Stimulated activated CD8-positive, alpha-beta memory T cell treated with anti-CD3 and anti-CD28 coated beads, Interleukin-7, amount 100 ng/mL, for 1 hour (primary cell): ENCODE measurements at places on chromosomes 12 and 14.

DNA sequence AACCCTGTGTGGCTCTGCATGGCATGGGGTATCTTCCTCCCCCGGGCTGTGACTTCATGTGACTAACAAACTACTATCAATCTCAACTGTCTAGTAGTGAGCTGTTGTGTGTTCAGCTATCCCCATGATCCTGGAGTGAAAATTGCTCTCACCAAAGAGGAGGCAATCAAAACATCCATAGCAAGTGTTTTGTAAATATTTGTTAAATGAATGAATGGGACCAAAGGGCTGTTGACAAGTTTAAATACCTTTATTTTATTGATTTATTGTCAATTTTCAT lies 138.1 kb upstream of the CPM start:
- DNase-seq = no peak

DNA sequence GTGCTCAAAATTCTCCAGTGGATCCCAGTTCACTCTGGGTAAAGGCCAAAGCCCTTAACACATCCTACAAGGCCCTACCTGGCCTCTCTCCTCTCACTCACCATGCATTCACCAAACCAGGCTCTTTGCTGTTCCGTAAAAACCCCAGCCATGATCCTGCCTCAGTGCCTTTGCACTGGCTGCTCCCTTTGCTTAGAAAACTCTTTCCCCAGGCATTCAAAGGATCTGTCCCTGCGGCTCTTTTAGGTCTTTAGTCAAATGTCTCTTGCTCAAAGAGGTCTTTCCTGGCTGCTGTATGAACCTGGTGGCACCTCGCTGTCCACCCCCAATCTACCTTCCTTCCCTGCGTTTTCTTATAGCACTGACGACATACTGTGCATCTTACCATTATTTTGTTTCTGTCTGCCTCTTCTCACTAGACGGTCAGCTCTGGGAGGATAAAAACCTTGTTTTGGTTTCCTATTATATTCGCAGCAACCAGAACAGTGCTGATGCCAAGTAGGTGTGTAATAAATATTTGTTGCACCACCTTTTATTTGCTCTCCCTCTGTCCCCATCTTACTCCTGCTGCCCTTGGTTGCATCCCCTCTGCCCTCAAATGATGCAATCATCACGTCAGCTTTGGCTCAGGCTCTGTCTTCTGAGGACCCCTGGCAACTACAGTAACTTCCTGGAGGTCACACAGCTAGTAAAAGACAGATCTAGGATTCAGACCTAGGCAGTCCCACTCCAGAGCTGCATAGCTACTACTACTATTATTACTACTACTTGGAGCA lies 23.8 kb upstream of the DICER1 start:
- no peak for DNase-seq

- no peak for DNase-seq
These were observed 24.3 kb upstream of the SLC38A2 start for GRCh38 chr12:46396826-46397225.

DNA sequence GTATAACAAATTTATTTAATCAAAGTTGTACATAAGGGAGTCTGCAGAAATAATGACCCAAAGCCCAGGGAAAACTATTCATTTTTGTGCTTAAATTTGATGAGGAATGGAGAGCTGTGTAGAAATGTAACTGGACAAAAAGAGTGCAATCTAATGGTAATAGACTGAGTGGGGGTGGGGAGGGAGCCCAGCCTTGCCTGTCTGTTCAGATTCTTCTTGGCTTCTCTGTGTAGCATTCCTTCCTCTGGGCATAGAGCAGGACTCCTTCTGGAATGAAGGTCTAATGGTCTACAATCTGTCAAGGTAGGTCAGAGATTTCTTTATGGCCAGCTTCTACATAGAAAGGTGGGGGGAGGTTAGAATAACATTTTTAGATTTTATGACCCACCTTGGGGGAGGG lies 126.1 kb downstream of the SYT10 start:
- DNase-seq = no peak

DNA sequence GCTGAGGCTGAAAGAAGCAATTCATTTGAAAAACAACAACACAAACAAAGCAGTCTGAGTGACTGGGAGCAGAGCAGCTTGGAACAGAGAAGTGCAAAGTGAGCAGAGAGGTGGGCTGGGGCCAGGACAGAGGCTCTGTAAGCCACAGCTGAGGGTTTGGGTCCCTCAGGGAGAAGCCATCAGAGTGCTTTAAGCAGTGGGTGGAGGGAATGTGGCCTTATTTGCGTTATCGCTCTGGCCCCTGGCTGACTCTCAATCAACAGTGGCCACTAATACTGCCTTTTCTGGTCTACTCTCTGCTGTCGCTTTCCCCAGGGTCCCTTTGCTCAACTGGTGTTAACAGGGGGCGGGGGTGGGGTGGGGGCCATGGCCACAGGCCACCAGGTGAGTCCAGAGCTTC lies 44.2 kb downstream of the IRF2BPL start:
- no peak for DNase-seq

DNA sequence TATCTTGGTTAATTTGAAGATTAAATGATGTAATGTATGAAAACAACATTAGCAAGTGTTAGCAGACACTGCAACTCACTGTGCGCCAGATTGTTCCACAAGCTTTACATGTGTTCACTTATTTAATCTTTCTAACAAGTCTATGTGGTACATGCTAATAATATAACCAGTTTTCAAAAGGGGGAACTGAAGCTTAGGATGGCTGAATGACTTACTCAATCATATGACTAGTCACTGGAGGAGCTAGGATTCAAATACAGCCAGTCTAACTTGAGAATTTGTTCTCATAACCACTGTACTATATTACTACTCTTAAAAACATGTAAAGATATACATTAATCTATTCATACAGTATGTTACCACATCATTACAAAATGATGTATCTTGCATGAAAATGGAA lies 60.5 kb upstream of the LRIG3 start:
- DNase-seq = no peak

GRCh38 chr12:12527820-12528296 lies 34.8 kb downstream of the DUSP16 start:
- DNase-seq = no peak

DNA sequence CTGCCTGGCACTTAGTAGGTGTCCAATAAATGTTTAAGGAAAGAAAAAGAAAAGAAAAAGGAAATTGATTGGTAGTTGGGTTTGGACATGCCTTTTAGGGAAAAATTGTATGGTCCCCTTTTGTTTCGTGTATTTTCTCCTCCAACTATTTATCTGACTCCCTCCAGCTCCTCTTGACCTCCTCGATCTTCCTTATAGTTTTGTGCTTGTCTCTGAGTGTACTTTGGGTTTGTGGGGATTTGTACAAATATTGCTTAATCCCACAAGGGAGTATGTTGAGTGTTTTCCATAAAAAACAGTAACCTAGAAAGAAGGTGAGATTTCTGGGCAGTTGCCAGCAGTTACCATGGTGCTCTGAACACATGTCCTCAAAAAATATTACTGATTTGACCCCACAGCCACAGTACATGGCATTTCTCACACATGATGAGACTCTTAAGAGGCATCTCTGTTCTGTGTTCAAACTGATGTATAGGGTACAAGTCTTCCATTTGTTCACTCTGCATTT lies 15.7 kb downstream of the PLEKHG7 start:
- DNase-seq = no peak

DNA sequence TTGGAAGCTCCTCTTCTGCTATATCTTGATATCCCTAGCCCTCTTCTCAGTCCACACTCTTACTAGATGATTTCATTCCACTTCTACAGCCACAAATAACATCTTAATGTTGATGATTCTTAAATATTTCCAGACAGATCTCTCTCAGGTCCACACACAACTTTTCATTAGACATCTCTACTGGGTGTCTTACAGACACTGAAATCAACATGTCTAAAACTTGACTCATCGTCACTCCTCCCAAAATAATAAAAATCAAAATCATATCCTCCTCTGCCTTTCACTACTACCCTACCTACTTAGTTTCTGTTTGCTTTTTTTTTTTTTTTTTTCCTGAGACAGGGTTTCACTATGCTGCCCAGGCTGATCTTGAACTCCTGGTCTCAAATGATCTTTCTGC lies 11.9 kb downstream of the PRDM4 start:
- DNase-seq = no peak

DNA sequence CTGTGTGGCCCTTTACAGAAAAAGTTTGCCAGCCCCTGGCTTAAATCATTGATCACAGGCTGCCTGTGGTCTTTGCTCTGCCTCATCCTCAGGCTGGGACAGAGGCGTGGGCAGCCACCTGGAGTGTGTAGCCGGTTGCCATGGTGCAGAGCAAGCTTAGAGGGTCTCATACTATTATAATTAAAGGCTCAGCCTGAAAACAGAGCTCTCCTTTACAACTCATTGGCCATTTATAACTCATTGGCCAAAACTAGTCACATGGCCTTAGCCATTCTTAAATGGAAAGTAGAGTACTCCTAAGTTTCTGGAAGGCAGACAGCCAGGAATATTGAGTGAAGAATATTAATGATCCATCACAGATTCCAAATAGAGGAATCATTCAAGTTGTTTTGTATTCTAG lies 3.0 kb downstream of the HSP90B1 start:
- DNase-seq = no peak

DNA sequence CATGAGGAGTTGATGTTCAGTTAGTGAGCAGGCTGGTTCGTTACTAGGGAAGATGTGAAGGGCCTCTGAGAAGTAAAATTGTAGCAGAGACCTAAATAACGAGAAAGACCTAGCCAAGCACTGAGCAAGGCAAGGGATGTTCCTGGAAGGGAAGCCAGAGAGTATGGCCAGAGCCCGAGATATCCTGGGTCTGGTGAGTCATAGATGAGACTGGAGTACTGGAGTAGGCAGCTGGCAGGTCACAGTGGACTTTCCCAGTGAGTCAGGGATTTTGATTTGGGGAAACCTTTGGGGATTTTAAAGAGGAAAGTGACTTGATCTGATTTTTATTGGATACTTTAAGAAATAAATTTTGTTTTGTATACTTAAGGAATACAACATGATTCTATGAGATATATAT lies 369.0 kb downstream of the DIO2 start:
- DNase-seq = no peak

DNA sequence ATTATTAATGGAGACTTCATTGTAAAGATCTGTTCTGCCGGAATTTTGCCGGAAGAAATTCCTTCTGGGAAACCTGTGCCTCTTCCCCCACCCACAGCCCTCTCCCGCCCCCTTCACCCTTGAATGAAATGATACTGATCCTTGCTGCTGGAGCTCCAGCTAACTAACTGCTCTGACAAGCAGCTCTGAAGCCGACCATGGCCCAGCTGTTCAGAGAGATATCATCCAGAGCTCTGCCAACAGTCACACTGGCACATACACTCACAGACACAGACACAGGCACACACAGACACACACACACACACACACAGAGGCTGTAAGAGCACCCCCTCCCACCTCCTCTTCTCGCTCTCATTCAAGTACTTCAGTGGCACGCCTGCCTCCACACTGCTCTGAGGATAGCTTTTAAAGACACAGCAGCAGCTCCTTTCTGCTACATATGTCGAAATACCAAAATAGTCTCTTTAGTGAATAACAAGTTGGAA lies 88.6 kb downstream of the R3HDM2 start:
- DNase-seq = no peak

- no peak for DNase-seq
These were observed 12.1 kb upstream of the IFI27 start for GRCh38 chr14:94098326-94098992.

GRCh38 chr14:64806202-64806861 lies 73.4 kb downstream of the SPTB start:
- no peak for DNase-seq

DNA sequence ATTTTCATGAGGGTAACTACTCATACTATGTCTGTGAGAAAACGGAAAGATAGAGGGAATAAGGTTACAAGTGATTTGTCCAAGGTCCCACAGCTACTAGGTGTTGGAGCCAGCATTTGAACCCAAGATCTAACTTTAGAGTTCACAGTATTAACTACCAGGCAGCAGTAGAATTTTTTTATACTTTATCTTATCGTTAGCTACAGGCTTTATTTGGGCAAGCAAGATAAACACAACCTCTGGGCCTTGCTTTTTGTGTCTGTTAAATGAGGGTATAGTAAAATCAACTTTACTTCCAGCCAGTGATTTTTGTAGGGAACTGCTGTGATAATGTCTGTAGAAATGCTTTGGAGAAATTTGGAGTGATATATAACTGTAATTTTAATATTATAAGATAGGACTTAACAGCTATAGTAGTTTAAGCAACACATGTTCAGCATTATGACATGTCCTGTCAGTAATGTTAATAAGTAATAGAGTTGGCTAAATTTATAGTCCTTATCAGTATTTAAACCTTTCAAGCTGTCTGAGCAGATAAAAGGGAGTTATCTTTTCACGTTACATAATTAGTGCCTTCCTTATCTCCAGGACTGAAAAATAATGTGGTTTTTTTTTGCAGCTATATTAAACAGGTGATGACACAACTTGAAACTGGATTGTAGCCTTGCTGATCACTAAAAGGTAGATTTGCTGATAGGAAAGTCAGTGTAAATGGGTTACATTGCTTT lies 12.8 kb downstream of the LEMD3 start:
- DNase-seq = no peak

DNA sequence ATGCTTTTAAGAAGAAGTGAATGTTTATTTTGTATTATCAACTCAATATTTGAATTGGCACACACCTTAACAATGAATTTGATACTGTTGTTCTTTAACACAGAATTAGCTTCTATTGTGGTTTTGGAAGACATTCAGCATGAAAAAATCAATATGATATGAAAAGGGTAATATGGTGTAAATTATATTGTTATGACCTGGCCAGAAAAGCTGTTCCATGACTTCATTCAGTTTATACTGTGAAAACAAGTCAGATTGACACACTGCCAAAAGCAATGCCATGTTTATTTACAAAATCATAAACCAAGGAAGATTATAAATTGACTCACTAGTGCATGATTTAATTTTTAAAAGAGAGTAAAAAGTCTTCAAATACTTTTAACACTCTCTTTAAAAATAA lies 851.4 kb upstream of the SEL1L start:
- DNase-seq = no peak

DNA sequence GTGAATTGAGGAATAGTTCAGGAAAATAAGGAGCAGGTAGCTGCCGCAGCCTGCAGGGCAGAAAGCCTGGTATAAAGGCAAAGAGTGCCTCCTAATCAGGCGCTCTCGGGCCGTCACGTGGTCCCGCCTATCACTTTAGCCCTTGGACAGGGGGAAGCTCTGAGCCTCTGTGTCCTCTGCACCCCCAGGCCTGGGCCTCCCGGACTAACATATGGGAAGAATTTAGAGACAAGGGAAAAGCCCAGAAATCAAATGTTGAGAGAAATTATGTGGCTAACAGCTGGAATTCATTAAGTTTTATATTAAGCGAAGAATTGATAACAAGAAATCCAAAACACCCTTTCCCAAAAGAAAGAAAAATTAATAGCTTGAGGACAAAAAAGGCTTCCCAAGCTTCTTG lies 417.7 kb downstream of the ATP23 start:
- no peak for DNase-seq

GRCh38 chr12:80770958-80771357 lies 54.2 kb downstream of the MYF5 start:
- no peak for DNase-seq

DNA sequence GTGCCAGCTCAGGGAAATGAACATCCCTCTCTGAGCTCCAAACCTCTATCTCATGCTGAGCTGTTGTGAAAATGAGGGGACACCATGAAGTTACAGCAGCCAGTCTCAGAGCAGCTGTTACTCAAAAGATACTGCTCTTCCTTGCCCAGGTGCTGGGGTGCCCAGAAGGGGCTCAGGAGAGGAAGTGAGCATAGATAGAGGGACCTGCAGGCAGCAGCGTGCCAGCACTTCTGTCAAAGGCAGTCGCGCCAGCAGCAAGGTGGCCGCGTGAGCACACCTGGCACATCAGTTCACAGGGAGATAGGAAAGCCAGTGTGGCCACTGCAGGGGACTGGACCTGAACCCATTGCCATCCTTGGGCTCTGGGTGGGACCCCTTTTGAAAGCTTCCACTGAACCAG lies 27.8 kb downstream of the C14orf132 start:
- DNase-seq = no peak

GRCh38 chr12:49413010-49413409 lies 45.7 kb downstream of the SPATS2 start:
- no peak for DNase-seq
